ENCODE measurements at places on chromosomes 6 and 20.

GRCh38 chr20:45176526-45177267 is 2.0 kb downstream of the PI3 start:
- no peak overlapping the region for H3K27ac ChIP-seq
- H3K4me1 ChIP-seq = peaks cover 9% of the 10 kb centered on the region
- peaks cover 3% of the 10 kb centered on the region for H3K27me3 ChIP-seq
- H3K4me3 ChIP-seq = no peak overlapping the region
- no peak for DNase-seq

DNA sequence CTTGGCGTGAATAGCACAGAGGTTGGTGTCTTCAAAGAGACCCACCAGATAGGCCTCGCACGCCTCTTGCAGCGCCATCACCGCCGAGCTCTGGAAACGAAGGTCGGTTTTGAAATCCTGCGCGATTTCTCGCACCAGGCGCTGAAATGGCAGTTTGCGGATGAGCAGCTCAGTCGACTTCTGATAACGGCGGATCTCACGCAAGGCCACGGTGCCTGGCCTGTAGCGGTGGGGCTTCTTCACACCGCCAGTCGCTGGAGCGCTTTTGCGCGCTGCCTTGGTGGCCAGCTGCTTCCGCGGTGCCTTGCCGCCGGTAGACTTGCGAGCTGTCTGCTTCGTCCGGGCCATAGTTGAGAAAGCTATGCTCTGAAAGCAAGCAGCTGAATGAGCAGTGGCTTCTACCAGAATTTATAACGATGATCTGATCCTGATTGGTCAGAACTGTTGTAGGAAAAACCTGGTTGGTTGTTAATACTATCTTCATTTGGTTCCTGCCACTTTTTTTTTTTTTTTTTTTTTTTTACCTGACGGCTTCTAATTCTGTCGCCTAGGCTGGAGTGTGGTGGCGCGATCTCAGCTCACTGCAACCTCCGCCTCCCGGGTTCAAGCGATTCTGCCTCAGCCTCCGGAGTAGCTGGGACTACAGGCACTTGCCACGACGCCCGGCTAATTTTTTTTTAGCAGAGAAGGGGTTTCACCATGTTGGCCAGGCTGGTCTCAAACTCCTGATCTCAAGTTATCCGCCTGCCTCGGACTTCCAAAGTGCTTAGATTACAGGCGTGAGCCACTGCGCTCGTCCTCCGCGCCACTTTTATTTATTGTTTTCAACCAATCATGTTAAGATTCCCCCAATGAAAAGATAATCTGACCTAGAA is 21.5 kb downstream of the OR2B2 start:
- H3K36me3 ChIP-seq = peaks cover 3% of the 10 kb centered on the region
- H3K27me3 ChIP-seq = peaks cover 6% of the 10 kb centered on the region
- H3K4me3 ChIP-seq = peak overlapping the region; percentile 87
- peaks cover 28% of the 10 kb centered on the region for H3K4me1 ChIP-seq

DNA sequence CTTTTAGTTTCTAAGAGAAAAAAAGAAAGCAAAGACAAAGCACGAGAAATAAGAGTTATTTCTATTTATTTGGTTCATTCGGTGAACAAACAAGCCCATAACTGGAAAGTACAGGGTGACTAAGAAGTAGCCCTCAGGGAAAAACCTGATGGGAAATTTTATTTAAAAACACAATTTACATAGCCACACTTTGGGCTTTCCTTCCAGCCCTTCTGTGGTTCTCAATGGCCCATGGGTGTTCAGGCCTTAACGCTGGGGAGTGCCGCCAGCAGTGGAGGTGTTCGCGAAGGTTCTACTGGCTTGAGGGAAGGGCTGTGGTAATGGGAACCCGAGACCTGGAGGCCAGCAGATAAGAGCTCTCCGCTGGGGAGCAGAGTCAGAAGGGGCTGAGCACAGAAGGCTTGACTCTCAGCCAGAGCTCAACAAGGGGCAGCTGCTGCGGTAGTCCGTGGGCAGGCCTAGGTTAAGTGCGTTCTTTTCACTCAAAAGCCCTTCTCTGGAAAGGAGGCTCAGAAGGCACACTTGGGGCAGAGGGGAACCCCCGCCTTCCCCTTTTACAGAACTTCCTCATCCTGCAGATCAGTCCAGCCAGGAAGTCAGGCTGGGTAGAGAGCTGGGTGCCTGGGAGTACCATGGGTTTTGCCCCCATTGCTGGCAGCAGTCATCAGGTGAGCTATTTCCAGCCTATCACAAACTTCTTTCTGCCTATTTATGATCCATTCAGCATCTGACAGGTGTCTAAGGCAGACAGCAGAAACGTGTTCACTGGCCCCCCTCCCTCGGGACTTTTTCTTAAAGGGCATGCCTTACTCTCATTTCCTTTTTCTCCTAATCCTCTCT is 8.8 kb upstream of the CD83 start:
- H3K27me3 ChIP-seq = peaks cover 3% of the 10 kb centered on the region
- DNase-seq = no peak
- no peak overlapping the region for H3K4me3 ChIP-seq

GRCh38 chr6:53139841-53140413 is 8.7 kb downstream of the GCM1 start:
- DNase-seq = no peak
- H3K4me1 ChIP-seq = peaks cover 10% of the 10 kb centered on the region
- no peak overlapping the region for H3K27ac ChIP-seq
- H3K36me3 ChIP-seq = no peaks in the 10 kb centered on the region
- no peaks in the 10 kb centered on the region for H3K27me3 ChIP-seq
- no peak overlapping the region for H3K4me3 ChIP-seq

All from endothelial cell (in vitro differentiated cells).